ENCODE measurements at places on chromosomes 4 and X.

DNA sequence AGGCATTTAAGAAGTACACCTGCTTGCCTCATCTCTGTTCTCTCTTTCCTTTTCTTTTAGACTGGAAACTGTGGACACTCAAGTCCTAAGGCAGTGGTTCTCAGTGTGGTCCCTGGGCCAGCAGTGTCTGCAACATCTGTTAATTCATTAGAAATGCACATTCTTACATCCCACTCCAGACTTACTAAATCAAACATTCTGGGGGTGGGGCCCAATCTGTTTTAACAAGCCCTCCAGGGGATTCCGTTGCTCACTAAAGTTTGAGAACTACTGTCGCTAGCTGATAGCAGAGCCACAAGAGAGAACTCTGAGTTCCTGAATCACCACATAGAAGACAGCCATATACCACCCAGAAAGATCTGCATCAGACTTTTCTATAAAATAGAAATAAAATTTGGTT is 430.6 kb downstream of the BCOR start:
- ATAC-seq, result no peak

- no peak for ATAC-seq
Observed at GRCh38 chr4:16133406-16133805, 49.6 kb upstream of the PROM1 start.

GRCh38 chrX:49838374-49838773 is 9.3 kb downstream of the PAGE4 start:
- no peak for ATAC-seq

DNA sequence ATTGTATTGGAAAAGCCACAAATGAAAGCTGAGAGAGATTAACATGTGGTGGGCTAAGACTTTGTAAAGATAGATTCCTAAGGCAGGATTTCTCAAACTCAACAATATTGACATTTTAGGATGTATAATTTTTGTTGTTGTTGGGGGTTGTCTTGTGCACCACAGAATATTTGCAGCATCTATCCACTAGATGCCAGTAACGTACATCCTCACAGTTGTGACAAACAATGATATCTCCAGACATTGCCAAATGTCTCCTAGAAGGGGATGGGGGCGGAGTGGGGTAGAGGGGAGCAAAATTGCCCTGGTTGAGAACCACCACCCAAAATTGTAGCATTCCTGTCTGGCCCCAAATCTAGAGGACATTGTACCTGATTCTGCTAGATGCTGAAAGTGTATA is 14.7 kb upstream of the CBR4 start:
- ATAC-seq, result no peak

GRCh38 chr4:5812506-5813229 is 80.2 kb downstream of the CRMP1 start:
- peak; percentile 54 for ATAC-seq

DNA sequence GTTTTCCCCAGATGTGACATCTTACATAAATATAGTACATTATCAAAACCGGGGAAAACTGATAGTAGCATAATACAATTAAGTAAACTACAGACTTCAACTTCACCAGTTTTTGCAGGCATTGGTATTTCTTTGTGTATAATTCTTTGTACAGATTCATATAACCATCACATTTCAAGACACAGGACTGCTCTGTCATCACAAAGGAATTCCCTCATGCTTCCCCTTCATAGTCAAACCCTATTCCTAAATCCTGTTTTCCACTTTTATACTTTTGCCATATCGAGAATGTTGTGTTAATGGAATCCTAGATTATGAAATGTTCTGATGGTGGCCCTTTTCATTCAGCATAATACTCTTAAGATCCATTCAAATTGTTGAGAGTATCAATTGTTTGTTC is 36.0 kb downstream of the STIM2 start:
- ATAC-seq, result no peak

- peak; percentile 84 for ATAC-seq
Observed at GRCh38 chr4:159206427-159206871, 103.6 kb downstream of the RAPGEF2 start.

- ATAC-seq, result no peak
Observed at GRCh38 chr4:472881-473569, 25.9 kb downstream of the ZNF721 start.

- ATAC-seq, result no peak
Observed at GRCh38 chrX:9318213-9318612, 146.6 kb upstream of the TBL1X start.

- ATAC-seq, result no peak
Observed at GRCh38 chr4:169957785-169958184, 68.4 kb downstream of the MFAP3L start.

DNA sequence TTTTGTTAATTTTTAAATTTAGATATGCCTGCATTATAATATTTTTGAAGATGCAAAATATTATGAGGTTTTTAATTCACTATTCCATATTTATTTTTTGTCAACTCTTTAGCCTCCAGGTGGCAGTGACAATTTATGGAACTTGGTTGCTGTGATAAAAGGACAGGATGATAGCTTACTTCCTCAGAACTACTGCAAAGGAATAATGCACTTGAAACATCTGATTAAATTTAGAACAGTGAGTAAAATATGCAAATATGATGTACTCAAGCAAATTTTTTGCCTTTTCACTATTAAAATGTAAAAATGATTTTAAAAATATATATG is 45.1 kb downstream of the SPATA4 start:
- ATAC-seq, result no peak

DNA sequence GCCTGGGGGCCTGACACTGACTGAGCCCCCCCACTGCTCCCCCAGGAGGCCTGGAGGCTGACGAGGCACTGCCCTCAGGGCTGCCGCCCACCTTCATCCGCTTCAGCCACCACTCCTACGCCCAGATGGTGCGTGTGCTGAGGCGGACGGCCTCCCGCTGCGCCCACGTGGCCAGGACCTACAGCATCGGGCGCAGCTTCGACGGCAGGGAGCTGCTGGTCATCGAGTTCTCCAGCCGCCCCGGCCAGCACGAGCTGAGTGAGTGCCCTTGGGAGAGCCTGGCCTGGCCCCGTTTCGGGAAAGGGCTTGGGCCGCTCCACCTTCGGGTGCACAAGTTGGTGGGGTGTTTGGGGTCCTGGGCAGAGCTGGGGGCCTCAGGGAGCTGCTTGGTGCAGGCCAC is 11.4 kb downstream of the CPZ start:
- no peak for ATAC-seq

- ATAC-seq, result no peak
Observed at GRCh38 chr4:188109157-188109755, at the start of gene TRIML2. TSS of gene TRIML2 (minus strand) at chr4:188109603. CDS start at chr4:188105368, 4,235 bp downstream.

GRCh38 chrX:51182545-51182944 is 150.1 kb upstream of the NUDT10 start:
- ATAC-seq, result no peak

GRCh38 chr4:146255463-146255862 is 41.1 kb downstream of the REELD1 start:
- ATAC-seq, result no peak

- no peak for ATAC-seq
Observed at GRCh38 chrX:22186165-22186564, 86.5 kb upstream of the CBLL2 start.

DNA sequence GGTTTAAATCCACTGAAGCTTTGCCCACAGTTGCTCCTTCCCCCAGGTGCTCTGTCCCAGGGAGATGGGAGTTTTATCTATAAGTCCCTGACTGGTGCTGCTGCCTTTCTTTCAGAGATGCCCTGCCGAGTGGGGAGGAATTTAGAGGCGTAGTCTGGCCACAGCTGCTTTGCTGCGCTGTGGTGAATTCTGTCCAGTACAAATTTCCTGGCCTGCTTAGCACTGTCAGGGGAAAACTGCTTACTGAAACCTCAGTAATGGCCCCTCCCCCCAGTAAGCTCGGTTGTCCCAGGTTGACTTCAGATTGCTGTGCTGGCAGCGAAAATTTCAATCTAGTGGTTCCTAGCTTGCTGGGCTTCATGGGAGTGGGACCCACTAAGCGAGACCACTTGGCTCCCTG is 40.1 kb downstream of the UGT2B17 start:
- ATAC-seq, result no peak

- no peak for ATAC-seq
Observed at GRCh38 chrX:139931646-139932072, 1.2 kb downstream of the ATP11C start.

DNA sequence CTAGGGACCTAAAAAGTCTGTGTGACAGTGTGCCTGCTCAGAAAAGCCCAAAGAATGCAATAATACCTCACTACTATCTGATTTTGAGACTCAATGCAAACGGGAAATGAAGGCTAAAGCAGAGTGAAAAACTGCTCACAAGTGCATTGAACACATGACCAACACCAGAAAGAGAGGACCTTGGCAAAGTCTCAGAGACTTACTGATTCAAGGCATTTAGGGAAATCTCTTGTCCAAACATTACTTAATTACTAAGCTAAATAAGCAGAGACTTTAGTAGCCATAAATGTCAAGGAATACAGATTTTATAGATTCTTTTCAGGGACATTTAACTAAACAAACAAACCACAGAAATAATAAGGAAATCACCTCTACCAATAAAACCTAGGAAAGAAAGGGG is 916.0 kb downstream of the FSTL5 start:
- ATAC-seq, result no peak

DNA sequence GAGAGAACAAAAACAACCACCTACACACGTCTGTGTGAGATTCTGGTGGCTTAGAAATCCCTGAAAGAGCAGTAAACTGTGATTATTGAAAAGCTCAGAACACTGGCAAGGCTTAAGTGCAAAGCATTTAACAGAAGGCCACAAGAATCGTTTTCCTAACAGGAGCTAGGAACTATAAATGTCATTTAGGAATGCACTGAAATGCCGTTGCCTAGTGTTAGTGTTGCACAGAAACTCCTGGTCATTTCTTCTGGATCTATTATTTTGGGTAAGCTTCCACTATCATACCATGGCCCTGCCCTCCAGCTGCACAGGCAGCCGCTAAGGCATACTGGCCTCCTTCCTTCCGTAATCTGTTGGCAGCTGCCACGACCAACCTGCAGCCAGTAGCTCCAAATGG is 923.2 kb downstream of the NLGN4X start:
- ATAC-seq, result no peak

DNA sequence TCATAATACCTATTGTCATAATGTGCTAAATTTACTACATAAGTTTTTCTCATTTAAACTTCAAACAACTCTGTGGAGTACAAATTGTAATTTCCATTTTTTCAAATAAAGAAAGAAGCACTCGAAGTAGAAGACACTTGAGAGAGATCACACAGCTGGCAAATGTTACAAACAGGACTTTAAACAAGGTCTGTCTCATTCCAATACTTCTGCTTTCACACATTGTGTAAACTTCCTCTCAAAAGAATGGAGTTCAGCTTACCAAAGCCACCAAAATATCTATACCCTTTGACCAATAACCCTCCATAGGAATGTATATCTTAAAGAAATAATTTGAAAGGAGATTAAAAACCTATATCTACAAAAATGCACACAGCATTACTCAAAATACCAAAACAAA is 88.3 kb downstream of the OPHN1 start:
- no peak for ATAC-seq

- no peak for ATAC-seq
Observed at GRCh38 chr4:95898226-95898625, 58.3 kb downstream of the PDHA2 start.

DNA sequence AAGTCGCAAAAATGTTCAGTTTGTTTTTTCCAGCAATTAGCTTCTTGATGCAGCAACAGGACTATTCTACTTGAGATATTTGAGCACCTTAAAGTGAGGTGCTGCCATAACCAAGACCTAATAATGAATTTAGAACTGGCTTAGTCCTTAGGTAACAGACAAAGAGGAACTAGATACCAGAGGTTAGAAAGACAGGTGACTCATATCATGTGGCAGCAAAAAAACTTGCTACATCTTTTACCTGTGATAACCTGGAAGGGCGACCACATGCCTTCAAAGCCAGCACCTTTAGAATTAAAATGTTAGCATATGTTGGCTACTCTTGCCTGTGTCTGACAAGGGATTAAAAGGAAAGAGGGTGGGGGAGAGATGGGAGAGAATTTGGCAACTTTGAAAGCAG is 90.4 kb downstream of the ARHGAP6 start:
- no peak for ATAC-seq

DNA sequence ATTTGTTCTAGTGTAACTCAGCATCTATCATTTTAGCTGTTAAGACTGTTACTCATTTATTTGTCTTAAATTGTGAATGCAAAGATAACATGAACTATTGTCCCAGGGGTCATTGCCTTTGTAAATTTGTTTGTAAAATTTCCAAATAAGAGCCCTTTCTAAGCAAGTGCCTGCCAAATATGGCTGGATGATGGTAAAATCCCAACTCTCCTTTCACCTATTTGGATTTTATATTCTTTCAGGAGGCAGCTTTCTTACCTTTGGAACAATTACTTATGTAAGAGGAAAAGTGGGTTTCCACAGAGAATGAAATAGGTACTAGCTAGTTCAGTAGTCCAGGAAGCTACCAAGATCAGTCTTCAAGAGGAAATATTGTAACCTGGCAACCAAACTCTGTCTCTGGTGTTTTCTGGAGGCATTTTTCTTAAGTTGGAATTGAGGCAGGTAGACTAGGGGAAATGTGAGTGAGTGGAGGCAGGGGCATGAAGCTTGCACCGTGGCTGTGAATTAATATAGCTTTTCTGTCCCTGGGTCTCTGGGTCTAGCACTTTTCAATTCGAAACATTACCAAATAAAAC is 363.0 kb upstream of the ZCCHC13 start:
- ATAC-seq, result no peak

All from stimulated activated memory B cell treated with anti-CD40 and anti-IgM and Interleukin-4, amounts not matched to agents 10 μg/mL and 1 μg/mL and 100 μg/mL, for 72 hours (primary cell).